ENCODE measurements at places on chromosomes 12 and 14. TPM values are rescaled to one million over a fixed set of nuclear protein-coding genes. Genes with fewer than 3 reads are reported as not detected.

DNA sequence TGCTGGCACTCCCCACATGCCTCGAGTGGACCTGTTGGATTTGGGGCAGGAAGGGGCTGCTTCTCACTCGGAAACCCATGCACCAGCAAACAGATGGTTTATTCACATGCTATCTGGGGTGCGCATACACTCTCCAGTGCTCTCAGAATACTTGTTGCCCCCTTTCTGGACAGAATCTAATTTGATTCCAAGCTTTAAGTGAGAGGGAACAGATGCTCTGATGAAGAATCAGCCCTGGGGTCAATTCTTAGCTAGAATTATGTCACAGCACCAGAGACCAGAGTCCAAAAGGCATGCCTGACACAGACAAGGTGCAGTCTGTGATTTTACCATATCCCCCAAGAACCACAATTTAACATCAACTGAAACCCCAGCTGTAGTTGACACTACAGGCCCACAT lies 83.8 kb downstream of the SPTB start:
- no peak for DNase-seq

KIAA0586 gene
- polyA plus RNA-seq, result 3.4 TPM

GRCh38 chr12:55931317-55931779 lies 386 bp downstream of the DGKA start:
- no peak for DNase-seq

BHLHE41 gene
- not detected for polyA plus RNA-seq

- DNase-seq, result no peak
These were observed 25.6 kb upstream of the NFYB start for GRCh38 chr12:104163631-104164030.

Measured in CD14-positive monocyte (primary cell).